ENCODE measurements at places on chromosomes 3 and 15.

DNA sequence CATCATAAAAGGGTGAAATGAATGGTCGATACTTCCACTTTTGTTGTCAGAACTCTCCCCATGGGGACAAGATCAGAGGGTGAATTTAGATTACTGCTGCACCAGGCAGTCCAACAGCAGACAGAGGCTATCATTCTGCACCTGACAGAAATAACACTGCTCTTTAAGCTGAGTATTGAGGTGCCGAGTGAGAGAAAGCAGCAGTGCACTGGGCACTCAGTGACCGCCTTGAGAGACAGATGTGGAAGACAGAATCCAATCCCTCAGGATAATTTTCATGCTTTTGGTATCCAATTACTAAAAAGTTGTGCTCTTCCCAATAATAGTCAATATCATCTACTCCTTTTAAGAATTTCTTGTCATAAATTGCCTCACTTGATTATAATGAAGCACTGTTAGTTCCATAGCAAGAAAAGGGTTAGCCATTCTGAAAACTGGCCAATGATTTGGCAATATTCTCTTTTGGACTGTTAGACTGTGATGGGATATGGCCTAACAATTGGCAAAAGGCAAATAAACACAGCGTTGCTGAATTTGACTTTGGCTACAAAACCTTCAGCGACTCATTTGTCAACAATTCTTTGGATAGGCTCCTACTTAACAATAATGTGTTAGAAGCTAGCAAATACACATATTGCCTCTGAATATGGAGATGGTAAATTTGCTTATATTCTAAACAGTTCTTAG lies 5.5 kb downstream of the FGF7 start:
- no peak for DNase-seq

DNA sequence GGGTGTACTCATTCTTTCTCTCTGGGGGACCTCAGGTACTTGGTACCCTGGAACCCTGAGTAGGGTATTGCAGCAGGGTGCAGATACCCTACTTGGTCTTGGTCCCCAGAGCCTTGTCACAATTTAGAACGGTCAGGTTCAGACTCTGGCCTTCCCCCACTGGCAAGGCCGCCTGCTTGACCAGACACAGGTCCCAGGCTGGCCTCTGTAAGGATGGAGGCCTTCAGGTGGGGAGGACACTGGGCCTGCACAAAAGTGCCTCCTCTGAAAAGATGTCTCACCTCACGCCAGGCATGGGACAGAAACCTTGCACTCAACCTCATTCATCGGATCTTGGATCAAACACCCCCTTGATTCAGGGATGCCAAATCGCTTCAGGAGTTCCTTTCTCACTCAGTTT lies 158.4 kb downstream of the KLF13 start:
- DNase-seq = no peak

DNA sequence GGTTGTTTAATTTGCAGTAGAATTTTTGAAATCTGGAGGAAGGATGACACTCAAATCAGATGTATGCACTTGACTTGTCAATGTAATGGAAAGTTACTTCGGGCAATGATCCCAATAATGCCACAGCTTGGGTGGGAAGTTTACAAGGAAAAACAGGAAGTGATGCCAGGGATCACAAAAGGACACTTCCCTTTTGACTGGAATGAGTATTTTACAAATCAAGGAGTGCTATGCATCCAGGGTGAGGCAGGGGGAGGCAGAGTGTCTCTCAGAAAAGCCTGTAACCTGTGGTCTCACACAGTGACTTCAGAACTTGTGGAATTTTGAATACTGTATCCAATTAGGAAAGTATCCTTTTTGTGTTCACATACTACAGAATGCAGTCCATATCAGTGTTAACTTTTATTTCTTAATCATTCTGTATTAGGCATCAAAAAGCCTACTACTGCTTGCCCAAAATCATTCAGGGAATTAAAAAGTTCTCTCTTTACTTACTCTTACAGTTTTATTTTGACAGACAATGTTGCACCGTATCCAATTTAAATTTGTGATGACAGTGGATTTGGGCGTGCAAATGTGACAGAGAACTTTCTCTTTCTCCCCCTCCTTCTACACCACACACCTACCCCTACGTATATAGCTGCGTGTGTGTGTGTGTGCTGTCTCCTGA lies 445.1 kb downstream of the MECOM start:
- DNase-seq = peak; percentile 7

GRCh38 chr3:73727117-73727821 lies 102.5 kb upstream of the PDZRN3 start:
- no peak for DNase-seq

DNA sequence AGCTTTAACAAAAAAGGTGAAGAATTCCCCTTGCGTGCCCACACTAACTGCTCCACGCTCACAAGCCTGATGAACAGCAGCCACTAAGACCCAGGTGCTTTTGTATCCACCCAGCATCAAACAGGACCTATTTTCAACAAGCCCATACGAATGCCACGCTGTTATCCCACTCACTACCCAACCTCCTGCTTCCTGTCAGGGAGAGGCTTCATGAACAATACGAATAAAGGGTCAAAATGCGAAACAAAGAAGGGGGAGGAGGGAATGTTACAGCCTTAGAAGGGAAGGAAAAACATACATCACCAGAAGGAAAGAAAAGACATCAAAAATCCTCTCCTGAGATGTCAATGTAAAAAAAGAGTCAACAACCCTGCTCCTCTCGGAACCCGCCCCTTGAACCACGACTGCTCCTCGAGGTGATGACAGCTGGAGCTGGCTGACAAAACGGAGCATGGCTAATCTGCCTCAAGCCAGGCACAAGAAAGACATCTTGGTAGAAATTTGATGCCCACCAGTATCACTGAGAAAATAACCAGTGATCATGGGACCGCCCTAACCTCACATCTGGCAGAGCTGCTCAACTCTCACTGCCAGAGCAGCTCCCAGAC lies 9.7 kb downstream of the ERC2 start:
- DNase-seq = no peak

GRCh38 chr3:105277656-105278055 lies 89.1 kb upstream of the ALCAM start:
- DNase-seq = no peak

- no peak for DNase-seq
Observed at GRCh38 chr3:59751606-59752005, 701.8 kb upstream of the CFAP20DC start.

- no peak for DNase-seq
Observed at GRCh38 chr3:24220859-24221657, 273.6 kb downstream of the THRB start.

DNA sequence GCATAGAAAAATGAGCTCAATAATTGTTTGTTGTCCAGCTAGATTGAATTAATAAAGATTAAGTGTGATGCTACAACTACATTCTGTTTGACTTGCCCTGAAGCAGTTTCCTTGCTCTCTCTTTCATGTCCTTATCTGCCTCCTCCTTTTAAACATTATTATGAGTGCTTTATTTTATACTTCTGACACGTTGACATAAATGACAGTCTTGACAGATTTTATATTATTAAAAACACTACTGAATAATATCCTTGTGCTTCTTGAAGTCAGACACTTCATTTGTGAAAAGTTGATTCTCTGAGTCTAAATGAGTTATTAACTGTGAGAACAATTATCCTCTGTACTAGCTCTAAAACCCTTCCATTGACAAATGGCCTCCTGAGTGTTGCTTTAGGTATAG lies 58.2 kb downstream of the PLCL2 start:
- DNase-seq = no peak

GRCh38 chr3:28140664-28141063 lies 100.8 kb upstream of the CMC1 start:
- DNase-seq = no peak

DNA sequence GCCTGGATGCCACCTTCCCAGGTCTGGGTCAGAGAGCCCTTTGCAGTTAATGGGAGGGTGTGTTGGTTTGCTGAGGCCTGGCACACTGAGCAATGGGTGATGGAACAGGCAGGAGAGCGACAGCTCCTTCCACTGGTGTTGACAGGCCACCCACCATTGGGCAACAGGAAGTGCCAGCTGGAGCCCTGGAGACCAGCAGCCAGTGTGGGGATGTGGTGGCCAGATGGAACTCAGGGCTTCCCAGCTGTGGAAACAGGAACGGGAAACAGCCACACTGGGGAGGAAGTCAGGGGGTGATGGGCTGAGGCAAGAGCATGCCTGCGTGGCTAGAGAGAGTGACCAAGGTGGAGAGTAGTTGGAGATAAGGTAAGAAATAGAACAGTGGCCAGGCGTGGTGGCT lies 9.3 kb downstream of the PSTPIP1 start:
- peak; percentile 86 for DNase-seq

DNA sequence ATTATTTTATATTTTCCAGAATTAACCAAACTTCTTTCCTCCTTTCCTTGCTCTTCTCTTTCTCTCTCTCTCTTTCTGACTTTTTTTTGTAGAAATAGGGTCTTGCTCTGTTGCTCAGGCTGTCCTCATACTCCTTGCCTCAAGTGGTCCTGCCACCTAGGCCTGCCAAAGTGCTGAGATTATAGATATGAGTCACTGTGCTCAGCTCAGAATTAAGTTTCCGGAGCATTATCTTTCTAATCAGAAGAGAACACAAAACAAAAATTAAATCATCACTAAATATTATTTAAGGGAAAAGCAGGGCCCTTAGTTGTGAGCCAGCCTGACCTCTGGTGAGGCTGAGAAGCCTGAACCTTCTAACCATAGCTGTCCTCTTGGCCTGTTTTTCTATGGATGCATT lies 168.2 kb downstream of the SOX2 start:
- no peak for DNase-seq

- no peak for DNase-seq
Observed at GRCh38 chr15:78749831-78750230, 61.4 kb downstream of the ADAMTS7 start.

GRCh38 chr3:127822682-127823425 lies 539 bp upstream of the MGLL start:
- peak; percentile 81 for DNase-seq

- no peak for DNase-seq
Observed at GRCh38 chr3:72439321-72440183, 408.7 kb downstream of the SHQ1 start.

GRCh38 chr15:42549741-42550392 lies 1.2 kb downstream of the HAUS2 start:
- peak; percentile 54 for DNase-seq

- DNase-seq = peak; percentile 14
Observed at GRCh38 chr3:127172781-127173515, 20.0 kb upstream of the PRR23E start.

GRCh38 chr3:89571298-89571697 lies 463.9 kb downstream of the EPHA3 start:
- no peak for DNase-seq

GRCh38 chr3:171755015-171755589 lies 55.2 kb downstream of the PLD1 start:
- peak; percentile 73 for DNase-seq

- DNase-seq = no peak
Observed at GRCh38 chr15:62105266-62105665, 38.5 kb downstream of the C2CD4A start.

DNA sequence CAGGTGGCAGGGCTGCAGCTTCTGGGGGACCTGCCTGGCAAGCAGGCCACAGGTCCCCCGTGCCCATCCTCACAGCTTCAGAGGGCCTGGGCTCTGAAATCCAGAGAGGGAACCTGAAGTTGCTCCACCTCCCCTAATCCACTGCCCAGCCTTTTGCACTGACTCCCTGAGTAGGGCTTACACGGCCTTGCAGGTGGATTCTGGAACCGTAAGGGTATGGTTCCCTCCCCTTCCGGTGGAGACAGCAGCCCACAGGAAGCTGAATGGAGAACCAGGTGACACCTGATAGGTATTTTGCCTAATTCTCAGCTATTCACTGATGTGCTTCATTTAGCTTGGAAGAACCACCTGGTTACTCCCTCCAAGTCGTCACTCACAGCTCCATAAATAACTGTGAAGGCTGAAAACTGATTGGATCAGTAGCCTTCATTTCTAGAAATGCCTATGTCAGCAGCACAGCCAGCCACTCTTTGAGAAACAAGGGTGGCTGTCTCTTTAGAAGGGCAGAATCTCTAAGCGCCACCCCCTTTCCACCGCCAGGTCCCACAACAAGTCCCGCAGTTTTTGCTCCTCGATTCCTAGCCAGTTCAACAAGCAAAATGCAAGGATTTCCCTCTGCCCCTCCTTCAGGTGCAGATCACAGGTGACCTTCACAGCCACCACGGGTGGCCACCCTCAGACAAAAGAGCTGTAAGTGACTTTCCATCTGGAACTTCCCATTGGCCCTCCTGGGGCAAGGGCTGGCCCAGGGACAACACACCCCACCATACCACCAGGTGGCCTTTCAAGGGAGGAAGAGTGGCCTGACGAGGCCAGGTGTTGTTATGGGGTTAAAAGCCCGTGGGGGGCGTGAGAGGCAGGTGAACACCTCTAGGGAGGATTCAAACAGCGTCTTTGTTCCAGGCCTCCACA lies 112.9 kb downstream of the SEC22A start:
- no peak for DNase-seq

- DNase-seq = no peak
Observed at GRCh38 chr3:66949898-66950297, 48.2 kb upstream of the KBTBD8 start.

DNA sequence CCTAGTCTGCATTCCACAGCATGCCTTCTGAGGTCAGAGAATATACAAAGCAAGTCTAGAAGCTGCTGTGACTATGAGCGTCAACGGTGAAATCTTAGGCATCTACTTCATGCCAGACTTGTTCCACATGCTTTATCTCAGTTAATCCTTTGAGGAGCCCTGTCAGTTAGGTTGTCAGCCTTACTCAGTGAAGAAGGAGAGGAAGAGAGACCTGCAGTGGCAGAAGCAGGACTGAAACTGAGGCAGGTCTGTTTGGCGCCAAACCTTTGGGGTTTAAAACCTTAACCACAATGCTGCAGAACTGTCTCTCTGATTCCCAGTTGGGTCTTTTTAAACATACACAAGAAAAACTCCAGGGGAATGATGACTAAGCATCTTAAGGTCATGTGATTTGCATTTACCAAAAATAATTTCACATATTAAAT lies 139.0 kb upstream of the LIPC start:
- DNase-seq = no peak

GRCh38 chr15:64046421-64047153 lies at the start of gene DAPK2:
DAPK2 (minus strand) TSS chr15:64046485; CDS start chr15:64040261, 6,224 bp downstream.
- peak; percentile 75 for DNase-seq

GRCh38 chr15:60660290-60661051 lies 181.5 kb upstream of the ICE2 start:
- DNase-seq = peak; percentile 43

DNA sequence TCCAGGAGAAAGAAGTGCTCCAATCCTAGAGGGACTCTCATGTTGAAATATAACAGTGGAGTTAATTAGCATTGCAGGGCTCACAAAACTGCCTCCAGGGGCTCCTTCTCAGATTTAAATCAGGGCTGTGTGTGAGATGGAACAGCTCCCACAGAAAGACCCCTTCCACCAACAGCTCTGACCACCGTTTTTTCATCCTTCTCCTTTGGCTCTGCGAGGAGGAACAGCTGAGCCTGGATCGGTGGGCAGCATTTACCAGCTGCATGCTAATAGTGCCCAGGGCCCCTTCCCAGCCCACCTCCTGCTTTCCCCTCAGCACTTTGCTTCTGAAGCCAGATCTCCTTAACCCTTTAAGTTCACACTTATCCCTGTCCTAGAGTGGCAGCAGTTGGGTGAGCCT lies 119.2 kb upstream of the UBE2E1 start:
- no peak for DNase-seq

Data from suppressor macrophage treated with lipopolysaccharide for 1 hour (primary cell).